Posterior cingulate gyrus (tissue), 11 donors: ENCODE measurements at places on chromosomes 4 and X.

GRCh38 chrX:103536732-103537131 lies 17.4 kb upstream of the RAB40A start:
- DNase-seq: no peak

GRCh38 chr4:115670930-115671329 lies 557.5 kb upstream of the NDST4 start:
- no peak for DNase-seq

DNA sequence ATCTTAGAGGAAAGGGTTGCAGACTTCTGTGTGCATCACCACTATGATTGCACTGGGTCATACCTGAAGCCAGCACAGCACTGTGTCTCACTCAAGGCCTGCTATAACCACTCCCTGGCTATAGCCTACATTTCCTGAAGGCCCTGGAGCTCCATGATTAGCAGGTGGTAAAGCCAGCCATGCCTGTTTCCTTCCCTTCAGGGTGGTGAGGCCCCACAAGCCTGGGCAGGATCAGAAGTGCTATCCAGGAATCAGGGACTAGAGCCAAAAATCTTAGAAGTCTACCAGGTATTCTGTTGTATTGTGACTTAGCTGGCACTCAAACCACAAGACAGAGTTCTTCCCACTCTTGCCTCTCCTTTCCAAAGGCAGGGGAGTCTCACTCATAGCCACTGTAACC lies 734.6 kb downstream of the GLUD2 start:
- no peak for DNase-seq

GRCh38 chr4:63901304-63901703 lies 507.9 kb downstream of the TECRL start:
- DNase-seq: no peak

GRCh38 chr4:123640271-123640670 lies 243.7 kb downstream of the SPRY1 start:
- DNase-seq: no peak

GRCh38 chrX:68710870-68711576 lies 63.6 kb downstream of the STARD8 start:
- DNase-seq: peak; percentile 70
